ENCODE measurements at places on chromosomes 6 and 20. TPM values are rescaled to one million over a fixed set of nuclear protein-coding genes. Genes with fewer than 3 reads are reported as not detected.

FHL5 gene
- total RNA-seq: not detected

DNA sequence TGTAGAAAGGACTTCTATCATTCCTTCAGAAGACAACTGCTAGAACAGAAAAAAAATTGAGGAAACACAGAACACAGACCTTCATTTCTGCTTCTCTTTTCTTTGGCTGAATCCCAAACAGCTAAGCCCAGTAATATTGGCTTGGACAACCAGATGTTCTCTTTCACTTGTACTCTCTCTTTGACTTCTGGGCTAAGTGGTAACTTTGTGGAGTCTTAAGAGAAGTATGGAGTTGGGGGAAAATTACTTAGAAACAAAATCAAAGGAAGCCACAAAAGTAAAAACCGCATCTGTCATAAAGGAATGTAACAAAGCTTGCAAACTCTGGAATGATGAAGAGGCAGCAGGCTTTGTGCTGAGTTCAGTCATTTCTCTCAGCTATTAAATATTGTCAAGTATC is 587.5 kb downstream of the CBLN4 start:
- no peak for DNase-seq

- DNase-seq: peak; percentile 78
Measured at GRCh38 chr6:16345449-16346330, 107.3 kb downstream of the GMPR start.

CD83 gene
- 13.0 TPM for total RNA-seq

RGS17 gene
- 0.40 TPM for total RNA-seq

GRCh38 chr20:16712511-16712947 is 17.3 kb upstream of the SNRPB2 start:
- no peak for DNase-seq

DNA sequence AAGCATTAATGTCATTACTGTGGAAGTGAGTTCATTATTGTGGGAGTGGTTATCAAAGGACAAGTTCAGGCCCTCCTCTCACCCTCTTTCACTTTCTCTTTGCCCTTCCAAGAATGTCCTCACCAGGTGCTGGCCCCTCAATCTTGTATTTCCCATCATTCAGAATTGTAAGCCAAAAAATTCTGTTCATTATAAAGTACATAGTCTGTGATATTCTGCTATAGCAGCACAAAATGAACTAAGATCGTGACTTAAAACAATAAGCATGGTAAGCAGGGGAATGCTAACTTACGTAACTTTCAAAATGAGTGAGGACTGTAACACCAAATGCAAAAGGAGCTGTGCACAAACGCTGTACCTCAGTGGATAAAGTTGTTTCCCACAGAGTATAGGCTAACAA is 515.7 kb upstream of the BTBD3 start:
- no peak for DNase-seq

- peak; percentile 69 for DNase-seq
Measured at GRCh38 chr6:11277275-11278206, 45.1 kb upstream of the NEDD9 start.

Data from PC-3 (cell line).